ENCODE measurements at places on chromosomes 12 and 14.

DNA sequence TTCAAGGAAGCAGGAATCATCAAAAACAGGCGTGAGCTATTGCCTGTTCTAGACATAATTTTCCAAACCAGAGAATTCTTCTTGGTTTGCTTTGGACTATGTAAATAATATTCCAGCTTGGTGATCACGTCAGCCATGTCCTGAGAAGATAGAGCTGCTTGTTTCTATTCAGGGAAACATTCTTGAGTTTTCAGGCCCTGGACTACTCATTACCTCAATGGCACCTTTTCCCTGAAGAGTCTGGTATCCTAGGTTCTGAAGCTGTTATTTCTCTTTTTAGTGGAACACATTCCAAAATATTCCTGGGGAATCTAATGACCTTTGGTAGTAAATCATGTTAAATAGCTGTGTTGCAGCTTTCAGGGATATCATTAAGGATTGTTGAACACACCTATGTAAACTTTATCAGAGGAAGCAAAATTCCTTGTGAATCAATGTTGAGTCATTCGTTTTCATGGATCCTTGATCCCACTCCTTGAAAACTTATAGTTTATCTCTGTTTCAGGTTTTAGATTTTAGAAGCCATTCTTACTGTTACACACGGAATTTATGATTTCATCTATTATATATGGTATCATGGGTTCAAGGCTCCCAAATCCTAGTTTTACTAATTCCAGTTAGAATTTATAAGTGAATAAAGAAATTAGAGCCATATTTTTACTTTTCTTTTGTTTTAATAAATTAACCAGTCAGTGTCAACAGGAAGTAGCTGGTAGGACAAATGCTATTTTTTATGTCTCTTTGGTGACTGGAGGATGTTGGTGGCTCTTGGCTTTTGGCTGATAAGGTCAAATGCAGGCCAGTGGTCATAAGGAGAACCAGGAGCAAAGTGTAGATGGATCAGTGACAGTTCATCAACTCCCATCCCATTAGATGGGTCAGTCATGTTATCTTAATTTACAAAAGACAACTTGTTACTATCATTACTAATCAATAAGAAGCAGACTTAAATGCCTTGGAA is 380.1 kb downstream of the ZFP36L1 start:
- no peak for DNase-seq

DNA sequence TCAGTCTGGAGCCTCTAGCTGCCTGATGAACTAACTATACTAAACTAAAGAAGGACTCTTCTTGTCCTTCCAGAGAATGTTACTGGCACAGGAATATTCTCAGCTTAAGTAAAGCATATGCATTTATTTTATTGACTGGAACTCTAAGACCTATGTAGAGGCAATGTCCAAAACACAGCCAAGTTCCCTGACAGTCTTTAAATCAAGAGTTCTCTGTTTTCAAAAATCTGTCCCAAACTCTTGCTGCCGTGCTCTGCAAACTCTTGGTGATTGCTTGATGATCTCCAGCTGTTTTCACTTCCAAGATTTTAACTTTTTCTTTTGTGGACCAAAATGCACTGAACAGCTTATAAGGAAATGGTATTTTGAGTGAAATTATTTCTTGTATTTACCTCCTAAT is 67.5 kb upstream of the DAAM1 start:
- no peak for DNase-seq

- no peak for DNase-seq
Measured at GRCh38 chr12:47808574-47809365, 10.9 kb downstream of the HDAC7 start.

DNA sequence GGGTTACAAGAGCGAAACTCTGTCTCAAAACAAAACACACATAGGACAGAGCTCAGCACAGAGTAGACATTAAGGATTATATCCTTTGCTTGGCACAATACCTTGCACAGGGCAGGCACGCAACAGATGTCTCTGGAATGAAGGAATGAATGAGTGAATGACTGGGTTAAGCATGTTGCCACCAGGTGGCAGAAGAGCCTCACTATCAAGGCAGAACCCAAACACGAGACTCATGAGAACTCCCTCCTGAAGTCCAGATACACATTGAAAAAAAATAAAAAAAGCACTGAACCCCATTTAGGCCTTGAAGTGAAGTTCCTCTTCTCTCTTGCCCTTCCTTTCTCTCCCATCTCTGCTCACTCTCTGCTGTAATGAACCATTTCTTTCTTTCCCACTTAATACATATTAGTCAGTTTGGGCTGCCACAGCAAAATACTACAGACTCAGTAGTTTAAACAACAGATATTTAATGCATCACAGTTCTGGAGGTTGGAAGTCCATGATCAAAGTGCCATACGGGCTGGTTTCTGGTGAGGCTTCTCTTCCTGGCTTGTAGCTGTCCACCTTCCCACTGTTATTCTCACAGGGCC is 26.6 kb upstream of the LTA4H start:
- DNase-seq = no peak

DNA sequence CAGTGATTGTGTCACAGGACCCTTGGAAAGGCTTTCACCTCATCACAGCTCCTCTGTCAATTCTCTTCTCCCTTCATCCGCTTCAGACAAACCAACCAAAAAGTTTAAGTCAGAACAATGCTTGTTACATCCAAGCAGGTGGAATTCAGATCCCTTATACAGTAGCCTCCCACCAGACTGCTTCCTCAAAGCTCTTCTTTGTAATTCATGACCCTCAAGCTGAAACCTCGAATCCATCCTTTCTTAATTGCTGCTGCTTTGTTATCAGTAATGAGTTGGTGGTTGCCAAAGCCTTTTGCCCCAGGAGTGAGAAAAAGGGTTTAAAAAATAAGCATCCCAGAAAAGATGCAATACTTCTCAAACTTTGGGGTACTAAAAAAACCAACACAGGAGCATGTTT is 9.5 kb downstream of the BEST3 start:
- DNase-seq = no peak

DNA sequence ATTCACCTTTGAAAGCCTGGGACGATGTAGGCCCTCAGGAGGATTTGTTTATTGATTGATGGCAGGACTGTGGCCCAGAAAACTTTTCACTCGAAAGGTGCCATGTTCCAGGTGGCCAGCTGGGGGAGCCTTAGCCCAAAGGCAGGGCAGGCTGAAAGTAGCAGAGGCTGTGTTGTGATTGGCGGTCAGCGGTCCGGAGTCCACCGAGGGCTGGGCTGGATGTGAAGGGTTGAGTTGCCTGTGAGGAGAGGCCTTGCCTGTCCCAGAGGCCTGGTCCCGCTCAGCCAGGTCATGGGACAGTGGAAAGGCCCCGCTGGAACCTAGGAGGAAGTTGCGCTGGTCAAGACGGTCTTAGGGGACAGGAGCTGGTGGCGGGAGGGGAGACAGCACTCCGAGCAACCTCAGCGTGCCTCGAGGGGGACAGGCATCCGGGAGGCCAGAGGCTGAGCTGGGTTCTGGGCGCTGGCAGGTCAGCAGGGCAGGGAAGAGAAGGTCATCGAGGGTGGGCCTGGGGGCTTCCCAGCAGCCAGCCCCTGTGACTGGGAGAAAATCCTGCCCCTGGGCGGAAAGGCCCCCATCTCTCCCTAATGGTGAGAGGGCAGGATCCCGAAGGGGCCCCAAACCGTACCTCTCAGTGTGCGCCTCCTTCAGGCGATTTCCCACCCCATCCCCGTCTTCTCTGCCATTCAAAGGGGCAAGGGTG is 26.3 kb downstream of the CMA1 start:
- no peak for DNase-seq

GRCh38 chr14:104885973-104886689 is 21.1 kb downstream of the CEP170B start:
- DNase-seq = no peak

DNA sequence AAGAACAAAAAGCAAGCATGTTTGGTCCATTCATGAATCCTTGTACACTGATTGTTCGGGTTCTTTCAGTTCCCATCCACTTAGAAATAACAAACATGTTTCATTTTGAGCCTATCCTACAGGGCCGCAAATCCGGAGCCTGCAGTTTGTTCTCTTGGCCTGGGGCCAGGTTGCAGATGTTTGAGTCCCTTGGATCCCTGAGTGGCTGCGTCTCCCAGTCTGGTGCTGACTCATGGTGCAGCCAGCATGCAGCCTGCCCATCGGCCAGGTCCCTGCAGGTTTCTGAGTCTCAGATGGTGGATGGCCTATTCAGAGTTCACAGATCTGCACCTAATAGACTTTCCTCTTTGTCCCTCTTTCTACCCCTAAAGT is 1.9 kb upstream of the DYNC1H1 start:
- DNase-seq = no peak

DNA sequence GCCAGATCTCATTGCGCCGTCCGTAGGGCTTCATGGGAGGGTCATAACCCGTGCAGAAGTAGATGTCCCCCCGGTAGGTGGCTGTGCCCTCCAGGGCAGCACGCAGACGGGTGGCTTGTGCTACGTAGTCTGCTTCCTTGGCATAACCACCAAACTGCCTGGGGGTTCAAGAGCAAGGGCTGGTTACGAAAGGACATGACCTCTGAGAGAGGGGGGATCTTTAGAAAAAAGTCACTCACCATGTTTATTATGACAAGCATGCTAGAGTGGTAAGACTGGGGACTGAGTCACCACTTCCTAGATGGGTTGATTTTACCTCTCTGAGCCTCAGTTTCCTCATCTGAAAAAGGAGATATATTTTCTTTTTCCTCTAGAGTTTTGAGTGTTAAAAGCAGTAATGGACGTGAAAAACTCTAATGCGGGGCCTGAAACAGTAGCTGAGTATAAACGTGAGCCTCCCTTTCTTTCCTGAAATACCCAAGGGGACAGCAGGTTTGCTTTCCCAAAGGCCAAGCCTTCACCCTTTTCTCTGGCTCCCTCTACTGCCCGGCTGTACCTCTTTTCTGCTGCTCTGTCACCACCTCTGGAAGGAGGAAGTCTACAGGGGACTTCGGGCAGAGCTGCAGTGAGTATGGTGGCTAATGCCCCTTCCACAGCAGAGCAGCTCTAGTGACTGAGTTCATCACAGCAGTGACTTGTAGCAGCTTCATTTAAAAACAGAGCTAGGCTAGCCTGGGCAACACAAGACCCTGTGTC is 23.5 kb upstream of the GPRC5D start:
- DNase-seq = no peak

DNA sequence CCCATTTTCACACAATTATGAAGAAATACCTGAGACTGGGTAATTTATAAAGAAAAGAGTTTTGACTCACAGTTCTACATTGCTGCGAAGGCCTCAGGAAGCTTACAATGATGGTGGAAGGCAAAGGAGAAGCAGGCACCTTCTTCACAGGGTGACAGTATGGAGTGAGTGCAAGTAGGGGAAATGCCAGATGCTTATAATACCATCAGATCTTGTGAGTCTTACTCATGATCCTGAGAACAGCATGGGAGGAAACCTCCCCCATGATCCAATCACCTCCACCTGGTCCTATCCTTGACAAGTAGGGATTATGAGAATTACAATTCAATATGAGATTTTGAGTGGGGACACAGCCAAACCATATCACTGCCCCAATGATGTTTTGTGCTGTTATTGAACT is 189.3 kb upstream of the CRY1 start:
- no peak for DNase-seq

DNA sequence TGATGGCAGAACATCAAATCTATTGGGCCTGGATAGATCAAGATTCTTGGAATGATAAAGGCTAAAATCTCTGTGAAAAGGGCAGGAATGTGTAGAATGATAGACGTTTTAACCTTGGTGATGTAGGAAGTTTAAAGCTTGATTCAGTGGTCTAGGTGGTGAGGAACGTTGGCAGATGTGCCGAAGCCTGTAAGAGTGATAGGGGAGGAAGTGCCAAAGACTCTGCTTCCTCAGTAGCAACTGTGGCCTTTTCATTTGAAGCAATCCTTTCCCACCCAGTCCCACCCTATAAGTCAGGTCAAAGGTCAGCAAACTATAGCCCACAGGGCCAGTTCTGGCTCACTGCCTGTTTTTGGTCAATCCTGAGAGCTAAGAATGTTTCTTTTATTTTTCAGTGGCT is 62.2 kb downstream of the MBIP start:
- DNase-seq = no peak

GRCh38 chr14:63544591-63545299 is 1.6 kb upstream of the PPP2R5E start:
- DNase-seq = no peak

DNA sequence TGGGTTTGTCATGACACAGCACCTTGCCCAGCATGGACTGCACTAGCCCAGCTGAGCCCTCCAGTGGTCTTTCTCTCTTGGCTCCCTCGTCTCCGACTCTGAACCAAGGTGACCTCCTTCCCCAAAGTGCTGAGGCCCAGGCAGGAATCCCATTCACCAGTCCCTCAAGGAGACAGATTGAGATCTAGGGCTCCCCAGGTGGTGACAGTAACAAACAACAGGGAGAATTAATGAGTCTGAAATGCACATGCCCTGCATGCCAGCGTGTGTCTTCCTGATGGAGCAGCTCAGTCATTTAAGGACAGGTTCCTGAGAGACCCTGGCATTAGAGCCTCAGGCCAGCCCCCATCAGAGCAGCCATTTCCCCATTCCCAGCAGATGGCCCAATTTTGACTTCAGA is 51.4 kb upstream of the OAS1 start:
- no peak for DNase-seq

GRCh38 chr12:54042970-54043853 is 10.4 kb downstream of the HOXC5 start:
- DNase-seq = no peak

DNA sequence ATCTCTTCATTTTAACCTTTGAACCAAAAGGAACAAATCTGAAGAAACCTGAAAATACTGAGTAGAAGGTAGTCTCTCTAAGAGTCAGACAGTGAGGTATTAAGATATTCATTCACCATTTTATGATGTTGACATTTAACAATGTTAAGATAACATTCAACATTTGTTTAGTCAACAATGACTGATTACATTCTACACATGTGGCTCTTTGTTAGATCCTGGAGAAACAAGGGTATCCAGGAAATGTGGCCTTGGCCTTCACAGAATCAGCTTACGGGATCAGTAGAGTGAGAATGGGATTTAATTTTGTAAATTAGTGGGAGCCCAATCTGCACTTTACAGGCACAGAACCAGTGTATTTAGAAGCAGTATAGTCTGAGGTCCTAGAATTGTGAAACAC is 355.5 kb downstream of the KCNH5 start:
- no peak for DNase-seq

DNA sequence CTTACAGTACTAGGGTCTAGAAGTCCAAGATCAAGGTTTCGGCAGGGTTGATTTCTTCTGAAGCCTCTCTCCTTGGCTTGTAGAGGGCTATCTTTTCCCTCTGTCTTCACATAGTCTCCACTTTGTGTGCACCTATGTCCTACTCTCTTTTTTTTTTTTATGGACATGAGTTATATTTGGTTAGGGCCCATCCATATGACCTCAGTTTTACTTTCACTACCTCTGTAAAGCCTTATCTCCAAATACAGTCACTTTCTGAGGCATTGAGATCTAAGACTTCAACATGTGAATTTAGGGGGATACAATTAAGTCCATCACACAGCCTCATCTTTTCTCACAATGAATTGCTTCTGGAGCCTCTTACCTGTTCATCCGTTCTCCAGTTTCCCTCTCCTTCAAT is 5.9 kb upstream of the SPTB start:
- no peak for DNase-seq

- DNase-seq = no peak
Measured at GRCh38 chr12:124753993-124754392, 109.7 kb downstream of the SCARB1 start.
